ENCODE measurements at places on chromosomes 6 and 20.

DNA sequence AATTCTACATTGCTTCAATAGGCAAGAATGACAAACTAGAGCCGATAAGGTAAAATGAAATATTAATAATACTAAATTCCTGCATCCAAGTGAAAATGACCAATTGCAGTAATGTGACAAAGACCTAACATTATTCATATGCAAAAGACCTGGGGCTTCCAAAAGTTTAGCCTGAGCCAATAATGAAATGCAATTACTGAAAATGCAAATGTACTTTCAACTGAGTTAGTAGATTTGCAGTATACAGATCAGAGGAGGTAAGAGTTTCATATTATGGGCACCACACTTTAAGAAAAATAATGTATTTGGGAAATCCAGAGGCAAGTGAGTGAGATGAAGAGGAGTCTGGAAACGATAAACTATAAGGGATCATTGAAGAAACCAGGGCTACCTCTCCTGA is 193.7 kb upstream of the GMDS start:
- no peak for DNase-seq

- no peak for DNase-seq
Observed at GRCh38 chr20:44089987-44090674, 96.9 kb downstream of the JPH2 start.

GRCh38 chr20:31972471-31973021 is 4.6 kb downstream of the XKR7 start:
- DNase-seq = no peak

DNA sequence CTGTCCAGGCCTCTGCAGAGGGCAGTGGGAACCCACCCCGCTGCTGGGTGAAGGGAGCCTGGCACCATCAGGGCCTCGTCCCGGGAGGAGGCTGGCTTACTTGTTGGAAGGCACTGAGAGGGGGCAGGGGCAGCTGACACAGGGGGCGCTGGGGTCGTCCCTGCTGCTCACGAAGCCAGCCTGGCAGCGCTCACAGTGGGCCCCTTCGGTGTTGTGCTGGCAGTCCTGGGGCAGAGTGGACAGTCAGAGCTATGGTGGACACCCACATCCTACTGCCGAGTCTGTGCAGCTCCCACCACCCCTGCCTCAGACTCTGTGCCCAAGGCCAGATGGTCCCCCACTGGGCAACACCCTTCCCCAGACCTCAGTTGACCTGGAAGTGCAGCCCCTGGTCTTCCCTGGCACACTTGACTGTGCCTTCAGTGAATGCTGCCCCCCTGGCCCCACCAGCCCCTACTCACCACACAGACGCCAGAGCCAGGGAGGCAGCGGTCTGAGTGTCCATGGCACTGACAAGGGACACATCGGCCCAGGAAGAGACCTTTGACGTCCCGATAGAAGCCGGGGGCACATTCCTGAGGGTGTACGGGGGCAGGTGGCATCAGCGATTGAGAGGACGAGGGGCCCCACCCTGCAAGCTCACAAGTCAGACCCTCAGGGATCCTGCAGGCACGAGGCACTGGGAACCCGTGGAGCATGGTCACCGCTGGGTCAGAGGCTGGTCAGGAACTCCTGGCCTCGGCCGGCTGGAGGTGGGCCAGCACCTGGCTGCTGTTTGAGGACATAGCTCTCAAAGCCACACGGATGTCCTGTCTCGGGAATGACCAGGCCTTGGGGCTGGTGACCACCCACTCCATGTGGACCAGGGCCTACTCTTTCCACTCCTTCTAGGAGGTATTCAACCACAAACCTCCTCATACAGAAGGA is 21.4 kb downstream of the ADRM1 start:
- no peak for DNase-seq

DNA sequence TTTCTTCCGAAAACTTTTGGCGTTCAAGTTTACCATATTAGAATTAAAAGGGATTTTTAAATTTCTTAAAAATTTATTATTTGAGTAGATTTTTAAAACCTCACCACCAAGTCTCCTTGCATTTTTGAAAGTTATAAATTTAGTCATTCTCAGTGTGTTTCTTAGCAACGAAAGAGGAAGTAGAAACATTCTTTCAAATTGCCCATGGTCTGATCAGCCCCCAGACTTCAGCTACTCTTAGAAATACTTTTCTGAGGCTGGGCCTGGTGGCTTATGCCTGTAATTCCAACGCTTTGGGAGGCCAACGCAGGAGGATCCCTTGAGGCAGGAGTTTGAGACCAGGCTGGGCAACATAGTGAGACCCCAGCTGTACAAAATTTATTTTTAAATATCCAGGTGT is 15.1 kb upstream of the RTF2 start:
- DNase-seq = no peak

DNA sequence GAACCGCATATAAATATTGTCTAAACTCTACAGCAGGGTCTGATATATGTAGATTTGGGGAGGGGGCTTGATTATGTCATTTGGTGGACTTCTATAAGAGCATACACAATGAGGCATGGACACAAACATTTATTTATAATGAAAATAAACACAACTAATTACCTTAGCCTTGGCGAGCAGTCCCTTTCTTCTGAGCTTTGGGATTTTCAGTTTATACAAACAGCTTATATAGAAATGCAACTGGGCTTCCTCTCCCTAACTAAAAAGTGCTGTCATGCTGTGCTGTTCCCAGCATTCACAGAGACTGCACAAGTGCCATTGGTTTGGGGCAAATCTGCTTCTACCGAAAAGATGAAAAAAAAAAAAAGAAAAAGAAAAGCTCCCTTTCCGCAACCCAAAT is 69.9 kb downstream of the AKAP12 start:
- DNase-seq = no peak

GRCh38 chr6:30447237-30447636 is 42.1 kb upstream of the HLA-E start:
- DNase-seq = no peak

- DNase-seq = no peak
Observed at GRCh38 chr6:47836639-47837038, 54.8 kb downstream of the OPN5 start.

DNA sequence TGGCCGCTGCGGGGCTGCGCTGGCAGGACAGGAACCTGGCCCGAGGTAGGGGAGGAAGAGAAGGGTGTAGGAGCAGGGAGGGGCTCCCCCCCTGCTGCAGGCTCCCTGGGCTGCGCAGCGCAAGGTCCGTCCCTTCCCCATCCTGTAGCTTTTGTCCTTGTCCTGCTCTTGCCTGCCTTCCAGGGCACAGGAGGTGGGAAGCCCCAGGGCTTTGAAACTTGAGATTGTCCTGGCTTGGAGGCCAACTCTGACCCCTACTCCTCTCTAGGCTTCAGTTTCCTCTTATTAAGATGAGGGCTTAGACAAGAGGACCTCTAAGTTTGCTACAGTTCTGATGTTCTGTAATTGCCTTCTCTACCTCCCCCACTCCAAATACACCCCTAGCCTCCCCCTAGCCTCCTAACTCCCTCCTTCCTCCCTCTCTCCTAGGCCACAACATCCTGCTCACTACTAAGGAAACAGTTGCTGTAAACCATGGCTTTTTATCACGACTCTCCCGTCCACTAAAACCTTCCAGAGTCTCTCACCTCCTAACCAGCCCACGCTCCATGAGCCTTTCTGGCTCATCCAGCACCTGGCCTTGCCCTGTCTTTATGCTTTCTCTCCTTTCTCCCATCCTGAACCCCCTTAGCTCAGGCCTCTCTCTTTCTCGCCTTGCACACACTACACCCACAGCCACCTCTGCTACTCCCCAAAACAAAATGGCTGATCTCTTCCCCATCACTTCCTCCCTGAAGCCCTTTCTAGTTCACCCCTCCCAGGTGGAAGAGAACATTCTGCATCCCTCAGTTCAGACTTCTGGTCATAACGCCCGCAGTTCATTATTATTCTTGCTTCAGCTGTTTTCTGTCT is 10.2 kb downstream of the UNC5CL start:
- DNase-seq = no peak

DNA sequence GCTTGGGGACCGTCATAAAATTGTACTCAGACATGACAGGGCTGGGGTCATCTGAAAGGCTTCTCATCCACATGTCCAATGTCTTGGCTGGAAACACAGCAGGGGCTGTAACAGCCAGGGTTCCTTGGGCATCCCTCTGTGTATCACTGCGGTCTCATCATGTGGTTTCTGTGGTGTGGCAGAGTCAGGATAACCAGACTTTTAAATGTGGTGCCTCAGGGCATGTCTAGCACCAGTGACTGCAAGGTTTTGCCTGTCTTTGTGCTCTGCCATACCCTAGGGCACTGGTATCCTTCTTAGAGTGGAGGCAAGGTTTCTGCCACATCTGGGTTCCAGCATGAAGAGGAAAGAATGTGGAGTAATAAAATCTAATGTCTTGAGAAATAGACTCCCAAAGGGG is 124.2 kb downstream of the PLEKHG1 start:
- no peak for DNase-seq

DNA sequence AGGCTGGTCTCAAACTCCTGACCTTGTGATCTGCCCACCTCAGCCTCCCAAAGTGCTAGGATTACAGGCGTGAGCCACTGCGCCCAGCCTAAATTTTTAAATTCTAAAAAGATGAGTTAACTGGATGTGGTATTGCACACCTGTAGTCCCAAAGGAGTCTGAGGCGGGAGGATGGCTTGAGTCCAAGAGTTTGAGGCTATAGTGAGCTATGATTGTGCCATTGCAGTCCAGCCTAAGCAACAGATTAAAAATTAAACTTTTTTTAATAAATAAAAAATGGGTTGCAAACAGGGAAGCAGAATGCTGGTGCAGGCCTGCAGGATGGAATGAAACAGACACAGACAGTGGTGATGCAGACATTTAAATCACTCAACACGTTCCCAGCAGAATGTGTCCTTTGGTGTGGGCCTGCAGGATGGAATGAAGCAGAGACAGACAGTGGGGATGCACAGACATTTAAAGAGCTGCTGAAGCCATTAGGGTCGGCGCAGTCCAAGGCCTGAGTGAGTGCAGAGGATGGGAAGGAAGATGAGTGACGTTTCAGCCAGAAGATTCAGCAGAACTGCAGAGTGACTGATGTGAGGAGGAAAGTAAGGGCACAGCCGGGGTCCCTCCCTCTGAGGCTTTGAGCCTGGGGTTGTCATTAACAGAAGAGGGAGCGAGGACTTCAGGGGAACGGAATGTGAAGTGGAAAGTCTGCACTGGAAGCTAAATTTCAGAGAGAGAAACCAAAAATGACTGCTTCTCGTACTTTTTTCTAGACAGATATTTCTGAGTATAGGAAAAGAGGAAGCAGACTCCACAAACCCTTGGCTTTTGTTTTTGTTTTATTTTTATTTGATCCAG is 117.5 kb downstream of the RIN2 start:
- DNase-seq = no peak

- DNase-seq = no peak
Observed at GRCh38 chr20:63139356-63139755, 76.6 kb downstream of the YTHDF1 start.

GRCh38 chr6:54284161-54284860 is 23.9 kb upstream of the TINAG start:
- DNase-seq = no peak

GRCh38 chr6:29694637-29695036 is 13.7 kb upstream of the ZFP57 start:
- no peak for DNase-seq

DNA sequence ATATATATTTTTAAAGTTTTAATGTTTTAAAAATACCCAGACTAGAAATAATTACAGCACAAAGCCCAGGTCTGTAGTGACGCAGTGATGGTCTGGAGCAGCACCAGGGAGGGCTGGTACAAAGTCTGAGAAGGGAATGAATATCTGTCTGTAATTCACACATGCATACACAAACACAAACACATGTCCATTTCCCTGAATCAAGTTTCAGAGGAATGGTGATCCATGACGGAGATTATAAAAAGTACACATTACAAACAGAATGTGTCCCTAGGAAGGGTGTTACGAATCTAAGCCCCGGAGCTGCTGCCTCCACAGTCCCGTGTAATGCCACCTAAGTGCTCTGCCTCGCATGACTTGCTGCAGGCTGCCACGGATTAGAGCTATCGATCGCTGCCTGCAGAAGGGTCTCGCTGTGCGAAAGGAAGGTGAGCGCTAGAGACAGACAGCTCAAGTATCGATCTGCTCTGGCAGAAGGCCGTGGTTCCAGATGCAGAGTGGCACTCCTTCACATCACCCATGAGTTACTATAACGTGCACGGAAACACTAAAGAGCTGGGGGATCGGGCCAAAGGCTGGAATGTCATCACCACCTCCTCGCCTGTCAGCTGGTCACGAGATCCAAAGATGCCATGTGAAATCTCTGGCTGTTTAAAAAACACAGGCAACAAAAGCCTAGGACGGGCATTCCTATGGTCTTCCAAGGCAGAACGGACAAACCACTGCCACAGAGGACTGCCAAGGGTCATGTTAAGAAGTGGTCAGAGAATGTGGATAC is 87.1 kb downstream of the INSM1 start:
- no peak for DNase-seq

DNA sequence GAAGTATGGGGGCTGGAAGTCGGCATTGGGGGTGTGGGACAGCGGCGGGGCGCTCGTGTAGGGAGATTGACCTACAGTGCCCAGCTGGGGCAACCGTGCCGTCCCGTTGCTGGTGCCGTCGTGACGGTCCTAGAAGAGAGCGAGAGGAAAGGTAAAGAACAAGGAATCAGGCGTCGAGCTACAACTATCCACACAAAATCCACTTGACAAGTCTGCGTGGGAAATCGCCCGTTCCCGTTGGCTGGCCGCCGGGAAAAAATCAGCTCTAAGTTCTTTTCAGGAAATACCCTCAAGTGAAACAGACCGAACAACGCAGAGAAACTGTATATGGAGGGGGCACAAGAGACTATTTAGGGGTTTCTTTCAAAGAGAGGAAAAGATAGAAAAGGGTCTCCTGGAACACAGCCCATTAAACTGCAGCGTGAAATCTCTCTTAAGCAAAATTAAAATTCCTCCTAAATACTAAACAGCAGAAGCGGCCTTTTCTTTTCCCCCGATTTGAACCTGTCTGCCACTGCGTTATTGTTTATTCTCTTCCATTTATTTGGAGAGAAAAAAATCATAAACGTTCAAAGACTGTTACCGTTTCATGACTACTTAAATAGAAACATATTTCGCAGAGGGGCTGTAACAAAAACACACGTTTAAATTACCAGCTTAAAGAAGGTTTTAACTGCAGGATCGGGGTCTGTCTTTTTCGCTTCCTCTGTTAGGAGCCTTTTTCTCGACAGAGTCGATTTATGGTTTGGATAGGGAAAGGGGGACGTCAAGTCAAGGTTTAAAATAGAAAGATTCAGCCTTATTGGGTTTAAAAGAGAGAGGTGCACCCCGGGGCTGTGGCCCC is 4.4 kb downstream of the TFAP2A start:
- DNase-seq = no peak

- no peak for DNase-seq
Observed at GRCh38 chr20:8144282-8145245, 12.5 kb downstream of the PLCB1 start.

DNA sequence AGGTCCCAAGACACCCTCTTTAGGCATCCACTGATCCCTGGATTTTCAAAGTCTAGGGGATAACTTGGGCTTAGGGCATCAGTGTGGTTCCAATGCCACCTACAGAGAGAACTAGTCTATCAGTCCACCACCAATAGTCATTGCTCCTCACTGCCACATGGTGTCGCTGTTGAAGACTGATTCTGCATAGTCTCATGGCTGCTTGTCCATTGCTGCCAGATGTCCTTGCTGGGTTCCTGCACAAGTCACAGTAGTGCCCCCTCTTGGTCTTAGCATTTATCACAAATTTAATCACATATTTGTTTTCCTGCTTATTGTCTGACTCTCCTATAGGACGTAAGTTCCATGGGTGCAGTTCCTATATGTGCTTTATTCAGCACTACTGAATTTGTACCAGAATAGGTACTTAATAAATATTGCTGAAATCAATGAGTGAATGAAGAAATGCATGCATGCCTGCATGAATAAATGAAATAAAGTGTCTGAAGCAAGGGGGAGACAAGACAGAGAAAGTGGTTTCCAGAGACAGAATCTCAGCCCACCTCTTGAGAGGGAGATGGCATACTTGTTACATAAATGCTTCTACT is 45.9 kb upstream of the RALY start:
- DNase-seq = peak; percentile 14

GRCh38 chr20:62633598-62634329 is 8.5 kb upstream of the SLCO4A1 start:
- no peak for DNase-seq

Measured in effector CD4-positive, alpha-beta T cell (primary cell).